NCI-H1105 treated with DMSO at 0.1 percent for 48 hours (cell line): ENCODE measurements at places on chromosomes 7 and 10.

GRCh38 chr10:96830511-96831199, 1.4 kb upstream of the LCOR start:
- no peak for DNase-seq

DNA sequence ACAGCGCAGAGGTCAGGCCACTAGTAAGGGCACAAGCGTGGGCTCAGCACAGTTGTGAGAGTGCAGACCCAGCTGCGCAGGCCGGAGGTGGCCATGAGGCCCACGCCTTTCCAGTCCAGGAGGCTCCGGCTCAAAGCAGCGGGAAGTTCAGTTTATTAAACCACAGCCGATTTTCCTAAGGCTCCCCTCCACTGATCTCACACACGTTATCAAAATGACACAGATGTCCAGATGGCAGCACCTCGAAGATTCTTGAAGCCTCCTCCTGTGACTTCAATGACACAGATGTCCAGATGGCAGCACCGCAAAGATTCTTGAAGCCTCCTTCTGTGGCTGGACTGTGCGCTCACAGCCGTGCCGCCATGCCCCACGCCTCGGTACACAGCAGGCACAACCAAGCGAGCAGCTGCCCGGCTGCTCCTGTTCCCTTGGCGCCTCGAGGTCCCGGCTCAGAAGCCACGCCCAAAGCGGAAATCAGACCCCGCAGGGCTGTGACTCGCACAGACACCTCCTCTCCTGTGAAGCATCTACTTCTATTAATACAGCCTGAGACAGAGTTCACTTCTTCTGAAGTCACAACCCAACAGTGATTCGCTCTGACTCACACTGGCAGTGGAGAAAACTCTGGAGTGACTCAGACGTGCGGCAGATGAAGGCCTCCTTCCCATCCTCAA, 122.7 kb downstream of the MAD1L1 start:
- no peak for DNase-seq

DNA sequence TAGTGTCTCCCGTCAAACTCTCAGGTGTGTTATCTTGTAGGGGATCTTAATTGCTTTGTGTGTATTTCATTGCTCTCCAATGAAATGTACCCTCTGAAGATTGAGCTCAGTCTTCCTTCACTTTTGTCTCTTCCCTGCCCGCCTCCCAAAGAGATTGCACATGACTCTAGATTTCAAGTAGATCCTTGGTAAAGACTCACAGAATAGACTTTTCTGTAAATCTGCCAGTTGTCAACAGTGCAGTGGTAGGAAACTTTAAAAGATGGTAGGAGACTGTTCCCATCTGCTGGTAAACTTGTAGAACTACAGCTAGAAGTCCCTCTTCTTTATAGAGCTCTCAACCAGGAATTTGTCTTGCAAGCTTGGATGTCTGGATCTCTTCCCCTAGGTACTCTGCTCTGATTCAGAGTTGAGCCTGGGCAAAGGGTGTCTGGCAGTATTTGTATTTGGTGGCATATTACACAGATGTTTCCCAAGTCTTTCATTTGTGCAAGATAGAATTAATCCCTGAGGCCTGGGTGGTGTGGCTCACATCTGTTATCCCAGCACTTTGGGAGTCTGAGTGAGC, 9.6 kb downstream of the CCL26 start:
- DNase-seq: peak; percentile 72

GRCh38 chr10:27692663-27693062, 53.0 kb downstream of the MKX start:
- DNase-seq: no peak

- no peak for DNase-seq
These were observed 715.7 kb upstream of the SORCS1 start for GRCh38 chr10:107880185-107880584.

DNA sequence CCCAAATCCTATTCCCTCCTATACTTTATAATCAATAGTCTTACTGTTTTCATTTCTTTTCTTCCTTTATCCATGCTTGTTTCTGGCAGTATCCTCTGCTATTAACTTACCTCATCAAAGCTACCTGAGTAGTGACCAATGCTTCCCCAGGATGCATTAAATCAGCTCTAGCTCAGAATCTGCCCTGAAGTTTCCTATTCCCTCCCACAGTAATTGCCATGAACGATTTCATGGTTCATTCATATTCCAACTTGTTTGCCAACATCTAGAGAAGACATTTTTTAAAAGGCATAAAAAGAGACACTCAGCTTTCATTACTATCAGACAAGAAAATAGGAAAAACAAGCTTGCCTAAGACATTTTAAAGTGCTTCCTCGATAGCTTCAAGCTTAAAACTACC, 42.3 kb downstream of the COA1 start:
- no peak for DNase-seq

GRCh38 chr10:52454491-52454890, 140.4 kb downstream of the DKK1 start:
- no peak for DNase-seq

- DNase-seq: no peak
These were observed 87.6 kb upstream of the LEP start for GRCh38 chr7:128153436-128153835.

- DNase-seq: no peak
These were observed 106.4 kb downstream of the ELMO1 start for GRCh38 chr7:37342176-37342687.

- peak; percentile 40 for DNase-seq
These were observed at the start of gene ARPC1B for GRCh38 chr7:99374111-99375064. Gene ARPC1B, plus strand, starts transcription at chr7:99374730. Its CDS starts 10,985 bp downstream, at chr7:99385715.

DNA sequence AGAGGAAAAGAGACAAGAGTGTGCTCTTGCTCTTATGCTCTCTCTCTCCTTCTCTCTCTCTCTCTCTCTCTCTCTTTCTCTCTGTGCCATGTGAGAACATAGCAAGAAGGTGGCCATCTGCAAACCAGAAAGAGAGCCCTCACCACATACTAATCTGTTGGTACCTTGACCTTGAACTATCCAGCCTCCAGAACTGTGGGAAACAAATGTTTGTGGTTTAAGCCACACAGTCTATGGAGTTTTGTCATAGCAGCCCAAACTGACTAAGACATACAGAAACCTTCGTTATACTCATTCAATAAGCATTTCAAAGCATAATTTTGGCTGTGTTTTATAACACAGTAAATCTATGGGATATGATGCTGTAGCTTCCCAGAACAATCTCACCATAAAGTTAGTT, 56.4 kb upstream of the PLPP4 start:
- DNase-seq: no peak

DNA sequence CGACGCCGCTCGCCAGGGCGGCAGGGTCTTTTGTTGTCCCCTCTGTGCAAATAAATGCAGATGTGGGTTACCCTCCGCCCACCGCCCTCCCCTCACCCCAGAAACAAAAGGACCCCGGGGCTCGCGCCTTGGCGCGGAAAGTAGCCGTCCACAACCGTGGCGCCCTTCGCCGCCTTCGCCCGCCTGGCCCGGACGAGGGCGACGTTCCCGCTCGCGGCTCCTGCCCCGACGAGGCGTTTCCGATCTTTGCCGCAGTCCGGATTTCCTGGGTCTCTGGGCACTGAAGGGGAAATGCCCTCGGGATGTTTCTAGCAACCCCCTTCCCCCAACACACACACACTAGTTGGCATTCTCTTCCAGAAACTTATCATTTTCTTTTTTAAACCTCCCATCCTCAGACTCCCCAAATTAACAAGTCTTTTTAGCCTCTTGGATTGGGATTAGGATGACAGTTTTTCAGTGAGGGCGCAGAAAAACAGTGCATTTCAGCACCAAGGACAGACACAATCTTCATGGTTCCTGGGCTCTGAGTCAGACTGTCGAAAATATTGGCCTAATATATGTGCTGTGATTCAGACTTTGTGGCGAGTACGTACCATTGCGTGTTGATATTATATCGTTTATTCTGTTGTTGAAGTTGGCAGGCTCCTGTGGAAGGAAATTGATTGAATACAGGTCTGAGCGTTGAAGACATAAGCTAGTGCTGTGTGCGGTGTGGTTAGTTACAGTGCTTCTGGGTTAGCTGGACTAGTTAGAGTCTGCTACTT, 771 bp downstream of the PHYHIPL start:
- peak; percentile 49 for DNase-seq

DNA sequence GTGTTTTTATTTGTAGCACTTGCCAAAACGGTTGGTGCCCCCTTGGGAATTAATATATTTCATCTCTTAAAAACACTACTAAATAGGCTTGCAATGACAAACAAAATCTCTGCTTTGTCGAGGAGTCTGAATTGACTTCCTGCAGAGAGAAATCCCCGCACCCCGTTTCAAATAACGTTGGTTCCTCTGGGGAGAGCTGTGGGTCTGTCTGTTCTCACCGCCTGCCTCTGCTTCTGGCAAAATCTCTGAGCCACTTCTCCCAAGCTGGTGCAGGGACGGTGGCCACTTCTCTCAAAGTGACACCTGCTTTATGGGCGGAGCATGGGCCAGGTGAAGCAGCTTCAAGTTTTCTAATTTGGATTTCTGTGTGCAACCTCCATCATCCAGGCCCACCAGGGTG, 186.3 kb upstream of the ADARB2 start:
- DNase-seq: no peak

- DNase-seq: peak; percentile 53
These were observed 676 bp downstream of the TCAF1 start for GRCh38 chr7:143901332-143901667.

- no peak for DNase-seq
These were observed 57.8 kb upstream of the CTBP2 start for GRCh38 chr10:125217990-125218675.

DNA sequence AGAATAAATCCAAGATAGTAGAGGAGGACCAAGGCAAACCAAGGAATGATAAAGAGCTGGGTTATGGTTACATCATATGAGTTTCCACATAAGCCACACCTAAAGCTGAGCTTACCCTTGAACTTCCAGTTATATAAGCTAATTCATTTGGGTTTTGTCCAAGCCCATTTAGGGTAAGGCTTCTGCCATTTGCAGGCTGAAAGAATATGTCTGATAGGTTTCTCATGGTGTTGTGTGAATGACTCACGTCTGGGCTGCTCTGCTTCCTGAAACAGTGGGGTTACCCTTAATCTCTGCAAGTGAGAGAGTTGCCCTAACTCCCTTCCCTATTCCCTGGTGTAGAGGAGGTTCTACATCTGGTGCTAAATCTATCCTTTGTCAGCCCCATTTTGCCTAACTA, 60.8 kb downstream of the PTTG1IP2 start:
- no peak for DNase-seq

- no peak for DNase-seq
These were observed 26.7 kb upstream of the WNT2 start for GRCh38 chr7:117349570-117349969.

DNA sequence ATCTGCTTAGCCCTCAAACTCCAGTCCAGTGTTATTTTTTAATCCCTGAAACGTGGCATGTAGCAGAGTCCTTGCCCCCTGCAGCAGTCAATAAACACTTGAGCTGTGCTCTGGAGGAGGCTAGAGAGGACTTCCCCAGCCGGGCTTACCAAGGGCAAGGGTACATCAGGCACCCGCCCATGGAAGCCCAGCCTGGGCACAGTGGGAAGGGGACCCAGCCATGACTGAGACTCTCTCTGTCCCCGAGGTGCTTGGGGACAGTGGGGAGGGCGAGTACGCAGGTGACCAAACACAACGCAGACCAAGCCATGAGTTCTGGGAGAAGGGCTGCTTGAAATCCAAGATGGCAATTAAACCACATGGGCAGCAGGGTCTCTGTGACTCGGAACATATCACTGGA, 45.2 kb downstream of the EBF3 start:
- no peak for DNase-seq

DNA sequence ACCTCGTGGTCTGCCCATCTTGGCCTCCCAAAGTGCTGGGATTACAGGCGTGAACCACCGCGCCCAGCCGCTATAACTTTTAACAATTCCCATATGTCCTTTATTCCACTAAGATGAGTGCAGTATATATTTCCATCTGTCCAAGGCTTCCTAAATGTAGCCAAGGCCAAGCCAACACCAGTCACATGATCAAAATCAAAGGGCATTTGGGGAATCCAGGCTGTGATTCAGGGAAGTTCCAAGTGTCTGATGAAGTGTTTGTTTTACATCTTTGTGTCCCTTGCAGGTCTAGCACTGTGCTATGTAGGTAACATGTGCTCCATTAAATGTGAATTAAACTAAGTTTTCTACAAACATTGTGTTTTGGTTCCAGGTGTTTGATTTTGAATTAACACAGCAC, 20.8 kb downstream of the AKR1E2 start:
- DNase-seq: no peak

DNA sequence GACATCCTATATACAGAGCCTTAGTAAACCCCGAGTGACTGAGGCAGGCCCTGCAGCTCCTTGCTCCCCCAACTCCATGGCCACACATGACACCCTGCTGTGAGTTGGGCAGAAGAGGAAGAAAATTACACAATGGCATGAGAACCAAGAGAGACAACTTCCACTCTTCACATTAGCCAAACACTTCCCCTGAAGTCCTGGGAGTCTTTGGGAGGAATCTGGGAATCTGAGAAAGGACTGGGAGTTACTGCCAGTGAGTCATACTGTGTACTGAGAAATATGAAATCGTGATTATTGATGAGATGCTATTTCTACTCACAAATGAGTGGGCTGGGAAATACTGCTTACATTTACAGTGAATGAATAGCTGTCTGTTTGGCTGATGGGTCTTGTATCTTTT, 116.6 kb downstream of the SPAG6 start:
- DNase-seq: no peak

DNA sequence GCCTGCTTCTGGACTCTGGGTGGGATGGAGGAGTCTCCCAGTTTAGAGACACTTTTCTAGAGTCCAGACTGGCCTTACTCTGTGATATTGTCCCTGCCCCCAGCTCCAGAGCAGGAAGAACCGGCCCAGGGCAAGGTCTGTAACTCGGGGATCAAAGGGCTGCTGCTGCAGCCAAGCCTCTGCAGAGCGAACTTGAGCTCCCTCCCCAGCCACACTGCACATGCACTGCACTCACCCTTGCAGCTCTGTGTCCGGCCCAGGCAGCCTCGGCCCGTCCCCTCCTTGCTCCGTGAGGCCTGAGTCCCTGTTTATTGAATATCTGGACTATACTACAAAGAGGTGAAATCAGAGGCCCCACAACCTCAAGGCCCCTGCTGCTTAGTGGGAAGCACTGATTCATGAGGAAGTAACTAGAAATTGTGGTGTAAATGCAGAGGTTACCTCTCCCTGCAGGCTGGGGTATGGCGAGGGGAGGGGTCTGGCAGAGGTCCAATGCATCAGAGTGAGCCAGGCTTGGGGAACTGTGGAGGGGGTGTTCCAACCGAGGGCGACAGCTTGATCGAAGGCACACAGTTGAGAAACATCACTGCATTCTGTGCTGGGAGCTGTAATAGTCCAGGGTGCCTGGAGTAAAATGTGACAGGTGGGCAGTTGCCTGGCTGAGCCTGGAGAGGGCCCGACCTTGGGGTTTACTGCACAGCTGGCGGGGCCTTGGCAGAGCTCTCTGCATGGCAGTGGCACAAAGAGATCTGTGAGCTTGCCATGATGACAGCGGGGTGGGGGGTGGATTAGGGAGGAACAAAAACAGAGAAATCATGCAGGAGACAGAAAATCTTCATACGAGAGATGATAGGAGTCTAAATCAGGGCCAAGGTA, 49.1 kb downstream of the AOC1 start:
- peak; percentile 54 for DNase-seq
